ENCODE measurements at places on chromosomes 12 and 14.

GRCh38 chr12:103850429-103850828 lies 9.4 kb upstream of the NT5DC3 start:
- no peak for DNase-seq

- DNase-seq, result no peak
Measured at GRCh38 chr12:93297536-93297935, 80.2 kb upstream of the NUDT4 start.

GRCh38 chr12:118633071-118633470 lies 256.7 kb downstream of the SUDS3 start:
- DNase-seq, result no peak

- no peak for DNase-seq
Measured at GRCh38 chr14:21191261-21191808, 35.5 kb upstream of the OR5AU1 start.

GRCh38 chr14:99673305-99674063 lies 10.6 kb upstream of the CYP46A1 start:
- no peak for DNase-seq

- no peak for DNase-seq
Measured at GRCh38 chr12:22256041-22256441, 78.5 kb downstream of the ST8SIA1 start.
